ENCODE measurements at places on chromosomes 7 and 10.

GRCh38 chr7:1535701-1536454, 5.4 kb downstream of the MAFK start:
- no peak for DNase-seq

GRCh38 chr10:132077091-132077490, 11.3 kb downstream of the JAKMIP3 start:
- no peak for DNase-seq

DNA sequence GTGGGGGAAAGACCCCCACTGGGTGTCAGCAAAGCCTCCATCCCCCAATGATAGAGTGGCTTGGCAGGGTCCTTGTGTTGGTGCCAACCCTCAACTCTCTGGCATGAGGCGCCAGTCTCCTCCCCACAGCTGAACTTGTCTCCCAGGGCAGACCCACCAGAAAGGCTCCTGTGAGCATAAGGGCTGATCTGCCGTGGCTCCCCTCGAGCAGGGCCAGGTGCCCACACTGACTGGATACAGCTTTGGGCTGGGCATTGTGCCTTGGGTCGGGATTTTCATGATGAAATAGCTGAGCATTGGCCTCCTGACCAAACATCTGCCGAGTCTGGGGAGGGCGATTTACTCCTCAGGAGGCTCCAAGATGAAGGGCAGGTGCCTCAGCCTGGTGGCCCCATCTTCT, 68.1 kb upstream of the NPTX2 start:
- no peak for DNase-seq

GRCh38 chr7:103394566-103394965, 47.1 kb downstream of the PSMC2 start:
- DNase-seq = no peak

DNA sequence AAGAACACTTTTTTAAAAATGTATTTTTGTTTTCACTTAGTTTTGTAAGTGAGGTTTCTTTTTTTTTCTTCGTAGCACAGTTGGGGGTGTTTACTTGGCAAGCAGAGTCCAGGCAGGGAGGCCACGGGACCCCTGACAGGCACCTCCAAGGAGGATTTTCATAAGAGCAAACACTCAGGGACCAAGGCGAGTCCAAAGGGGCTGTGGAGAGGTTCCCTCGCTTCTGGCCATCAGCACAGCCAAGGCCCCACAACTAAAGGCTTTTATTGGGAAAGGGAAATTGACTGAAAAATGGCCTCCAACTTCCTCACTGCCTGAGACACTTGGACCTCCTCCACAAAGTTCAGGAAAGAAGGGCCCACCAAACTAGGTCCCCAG, 173.8 kb downstream of the LRRC4 start:
- DNase-seq = no peak

- no peak for DNase-seq
Measured at GRCh38 chr10:77603534-77603927, 34.1 kb downstream of the KCNMA1 start.

GRCh38 chr10:48516911-48517310, 88.0 kb downstream of the ARHGAP22 start:
- no peak for DNase-seq

DNA sequence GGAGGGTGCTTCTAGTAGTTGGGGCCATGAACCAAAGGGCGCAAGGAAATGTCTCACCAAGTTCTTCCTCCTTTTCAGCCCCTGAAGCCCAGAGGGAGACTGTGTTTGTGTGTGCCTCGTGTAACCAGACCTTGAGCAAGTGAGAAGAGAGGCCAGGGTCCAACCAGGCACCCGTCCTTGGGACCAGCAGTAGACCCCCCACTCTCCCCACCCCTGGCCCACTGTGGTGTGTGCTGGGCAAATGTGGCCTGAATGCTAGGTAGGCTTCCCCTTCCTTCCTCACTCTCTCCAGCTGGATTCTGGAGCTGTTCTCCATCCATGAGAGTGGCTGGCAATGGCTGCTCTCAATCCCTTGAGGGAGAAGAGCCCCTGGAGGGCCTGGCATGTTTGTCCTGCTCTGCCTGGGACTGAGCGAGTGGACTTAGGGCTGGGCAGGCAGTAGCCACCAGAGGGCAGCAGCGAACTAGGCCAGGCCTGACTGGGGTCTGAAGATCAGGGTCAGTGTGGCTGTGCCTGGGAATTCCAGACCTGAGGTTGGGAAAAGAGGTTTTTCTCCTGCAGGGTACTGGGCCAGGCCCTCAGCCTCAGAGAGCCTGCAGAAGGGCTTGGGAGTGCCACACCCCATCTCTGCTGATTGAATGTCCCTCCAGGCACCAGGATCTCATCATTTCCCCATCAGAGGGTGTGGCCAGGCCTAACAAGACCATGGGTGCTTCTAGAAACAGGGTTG, 12.5 kb downstream of the SFRP5 start:
- peak; percentile 8 for DNase-seq

DNA sequence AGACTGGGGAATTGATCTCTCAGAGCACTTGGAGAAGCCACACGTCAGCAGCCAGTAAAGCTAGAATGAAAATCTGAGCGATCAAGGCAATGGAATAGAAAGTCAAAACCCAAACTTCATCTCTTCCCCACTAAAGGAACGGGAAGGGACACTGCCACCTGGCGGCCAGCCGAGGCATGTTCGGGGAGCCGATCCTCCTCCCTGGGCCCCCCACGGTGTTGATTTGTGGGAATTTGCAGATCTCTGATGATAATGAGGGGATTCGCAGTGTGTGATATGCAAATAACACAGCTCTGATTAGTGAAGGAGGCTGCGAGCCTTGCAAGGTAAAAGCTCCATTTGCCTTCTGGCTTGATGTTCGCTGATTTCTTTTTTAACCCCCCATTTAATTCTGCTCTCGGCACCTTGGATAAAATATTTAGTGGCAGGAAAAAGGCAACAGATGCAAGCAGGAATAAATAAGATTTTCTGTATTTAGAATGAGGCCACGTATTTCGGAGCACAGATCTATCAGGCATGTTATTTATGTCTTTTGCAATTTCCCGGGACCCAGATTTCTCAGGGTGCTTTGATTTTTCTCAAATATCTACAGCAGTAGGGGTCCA, 258.6 kb downstream of the PAXIP1 start:
- no peak for DNase-seq

- DNase-seq = no peak
Measured at GRCh38 chr10:3893901-3894563, 109.0 kb upstream of the KLF6 start.

- no peak for DNase-seq
Measured at GRCh38 chr7:139873593-139874301, 44.7 kb downstream of the TBXAS1 start.

DNA sequence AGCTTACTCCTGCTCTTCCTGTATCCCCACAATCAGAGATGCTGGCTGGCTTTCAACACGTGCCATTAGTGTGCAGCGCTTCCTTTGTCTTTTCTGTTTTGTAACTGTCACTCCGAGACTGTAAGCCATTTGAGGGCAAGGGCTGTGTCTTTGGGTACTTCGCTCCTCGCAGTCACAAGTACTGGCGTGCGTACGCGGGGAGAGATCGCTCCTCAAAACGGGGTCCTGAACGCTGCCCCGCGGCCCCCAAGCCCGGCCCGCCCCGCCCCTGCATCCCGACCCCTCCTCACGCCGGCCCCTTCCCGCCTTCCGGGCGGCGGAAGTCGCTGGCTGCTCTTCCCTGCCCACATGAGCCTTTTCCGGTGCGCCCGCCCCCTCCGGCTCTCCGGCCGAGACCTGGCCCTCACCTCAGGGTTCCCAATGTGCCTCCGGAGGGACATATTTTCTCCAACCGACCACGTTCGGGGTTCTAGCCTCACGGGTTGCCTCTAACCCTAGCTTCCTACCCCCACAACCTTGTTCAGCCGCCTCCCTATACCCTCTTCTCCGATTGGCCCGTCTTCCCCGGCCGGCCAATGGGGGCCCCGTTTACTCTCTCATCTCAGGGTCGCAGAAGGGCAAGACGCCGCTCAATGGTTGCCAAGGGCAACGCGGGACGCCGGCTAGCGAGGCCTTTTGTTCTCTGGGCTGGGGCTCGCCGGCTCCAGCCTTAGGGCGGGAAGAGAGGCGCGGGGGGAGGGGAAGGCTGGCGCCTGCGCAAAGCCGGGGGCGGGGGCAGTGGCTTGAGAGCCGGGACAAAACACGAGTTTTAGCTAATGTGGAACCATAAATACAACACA, at the start of gene CEP41:
TSS of gene CEP41 (minus strand) at position 490 of the 839 bp plus-strand sequence. CDS start at position 440, 50 bp downstream.
- peak; percentile 94 for DNase-seq

GRCh38 chr7:92949748-92950147, 113.4 kb upstream of the CDK6 start:
- DNase-seq = no peak

DNA sequence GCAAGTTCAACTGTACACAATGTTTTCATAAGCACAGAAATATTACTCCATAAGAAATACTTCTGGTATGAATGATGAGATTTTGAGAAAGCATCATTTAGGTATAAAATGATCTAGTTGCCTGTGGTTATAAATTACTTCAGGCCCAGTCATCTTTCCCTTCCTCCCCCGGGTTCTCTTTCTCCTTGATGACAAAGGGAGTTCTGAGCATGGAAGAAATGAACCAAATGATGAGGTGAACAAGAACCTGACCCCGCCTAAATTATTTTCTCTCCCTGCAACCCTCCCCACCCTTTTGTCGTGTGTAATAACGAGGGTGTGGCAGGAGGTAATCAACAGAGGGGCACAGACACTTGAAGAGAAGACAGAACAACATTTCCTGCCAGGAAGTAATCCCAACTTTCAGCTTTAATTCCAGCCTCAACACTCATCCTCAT, 319.6 kb upstream of the SP8 start:
- DNase-seq = no peak

GRCh38 chr7:155506854-155507337, 39.5 kb downstream of the CNPY1 start:
- DNase-seq = no peak

DNA sequence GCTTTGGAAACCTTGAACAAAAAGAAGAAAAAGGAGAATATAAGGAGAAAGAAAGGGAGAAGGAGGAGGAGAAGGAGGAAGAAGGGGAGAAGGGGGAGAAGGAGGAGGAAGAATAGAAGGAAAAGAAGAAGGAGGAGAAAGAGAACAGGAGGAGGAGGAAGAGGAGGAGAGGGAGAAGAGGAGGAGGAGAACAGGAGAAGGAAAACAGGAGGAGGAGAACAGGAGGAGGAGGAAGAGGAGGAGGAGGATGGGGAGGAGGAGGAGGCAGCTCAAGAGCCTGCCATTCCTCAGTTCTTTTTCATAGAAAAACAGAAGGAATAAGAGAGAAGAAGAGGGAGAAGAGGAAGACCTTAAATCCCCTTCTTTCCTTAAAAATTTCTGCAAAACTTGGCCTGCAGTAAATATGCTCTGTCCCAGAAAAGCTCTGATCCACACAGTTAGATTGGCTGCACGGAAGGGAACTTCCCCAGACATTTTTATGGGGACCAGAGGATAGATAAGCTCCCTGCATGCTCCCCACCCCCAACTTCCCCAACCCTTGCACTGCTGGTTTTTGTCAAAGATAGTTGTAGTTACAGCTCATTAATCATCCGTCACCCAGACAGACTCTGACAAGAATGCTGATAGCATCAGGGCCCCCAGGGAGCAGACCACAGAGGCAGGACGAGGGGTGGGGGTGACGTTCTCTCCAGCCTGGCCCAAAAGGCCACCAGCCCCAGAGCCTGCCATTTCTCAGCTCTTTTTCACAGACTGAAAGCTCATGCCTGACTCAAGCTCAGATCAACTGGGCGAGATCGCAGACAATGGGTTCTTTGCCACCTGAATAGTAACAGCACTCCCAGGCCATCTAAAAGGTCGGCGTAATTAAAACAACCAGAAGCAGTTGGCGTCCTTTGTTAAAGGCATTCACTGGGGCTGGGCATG, 34.5 kb upstream of the LYZL1 start:
- DNase-seq = no peak

GRCh38 chr10:131021246-131021895, 290.1 kb downstream of the TCERG1L start:
- no peak for DNase-seq
